ENCODE measurements at places on chromosomes 11 and 22.

DNA sequence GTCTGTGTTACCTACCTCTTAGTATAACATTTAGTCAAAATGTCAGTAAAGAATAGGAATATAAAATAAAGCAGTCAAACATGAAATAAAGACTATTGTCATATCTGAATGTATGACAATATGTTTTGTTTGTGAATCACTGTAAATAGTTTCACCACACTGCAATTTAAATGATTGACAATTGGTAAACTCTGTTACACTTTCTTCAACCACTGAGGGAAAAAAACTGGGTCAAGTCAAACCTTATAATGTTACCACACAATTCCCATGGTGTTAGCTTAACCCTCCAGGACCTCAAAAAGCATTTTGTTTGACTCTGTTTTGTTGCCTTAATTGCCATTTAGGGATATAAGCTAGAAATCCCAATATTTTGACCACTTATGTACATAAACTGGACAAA lies 10.5 kb upstream of the MMP13 start:
- no peak for DNase-seq

DNA sequence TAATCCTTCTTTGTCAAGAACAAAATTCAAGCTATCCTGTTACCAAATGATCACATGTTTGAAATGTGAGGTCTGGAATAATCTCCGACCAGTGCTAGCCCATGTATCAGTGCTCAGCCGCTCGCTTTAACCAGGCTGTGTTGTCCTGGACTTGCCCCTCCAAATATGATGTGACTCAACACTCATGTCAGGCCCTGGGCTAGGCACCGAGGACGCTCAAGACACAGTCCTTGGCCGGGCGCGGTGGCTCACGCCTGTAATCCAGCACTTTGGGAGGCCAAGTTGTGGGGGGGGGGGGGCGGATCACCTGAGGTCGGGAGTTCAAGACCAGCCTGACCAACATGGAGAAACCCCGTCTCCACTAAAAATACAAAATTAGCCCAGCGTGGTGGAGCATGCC lies 54.1 kb upstream of the WNT7B start:
- no peak for DNase-seq

GRCh38 chr11:117820516-117820915 lies 4.0 kb downstream of the FXYD2 start:
- DNase-seq: no peak

- no peak for DNase-seq
These were observed 187.9 kb downstream of the ETS1 start for GRCh38 chr11:128399251-128400121.

DNA sequence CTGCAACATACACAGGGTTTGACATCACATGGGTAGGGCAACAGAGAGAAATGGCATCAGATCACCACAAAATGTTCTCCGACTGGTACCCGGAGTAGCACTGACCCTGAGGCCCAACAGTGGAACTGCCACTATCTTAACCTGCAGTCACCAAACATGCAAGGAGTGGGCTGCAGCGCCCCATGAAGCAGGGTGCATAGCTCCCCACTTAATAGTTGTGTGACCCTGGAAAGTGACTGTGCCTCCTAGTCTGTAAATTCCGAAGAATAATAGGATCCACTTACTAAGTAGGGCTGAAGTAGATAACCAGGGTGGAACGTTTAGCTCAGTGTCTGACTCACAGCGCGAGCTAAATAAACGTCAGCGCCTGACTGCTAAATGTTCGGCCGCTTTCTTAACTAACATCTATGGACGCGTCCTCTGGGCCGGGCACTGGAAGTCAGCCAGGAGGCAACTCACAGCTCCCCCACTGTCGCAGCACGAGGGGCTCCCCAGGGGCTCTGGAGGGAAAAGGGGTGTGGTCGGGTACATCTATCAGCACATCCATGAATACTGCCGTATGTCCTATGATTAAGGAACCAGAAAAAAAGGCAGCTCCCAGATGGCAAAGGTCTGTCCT lies 777 bp downstream of the LTO1 start:
- DNase-seq: no peak

GRCh38 chr11:108432783-108433182 lies 34.5 kb downstream of the C11orf65 start:
- no peak for DNase-seq

DNA sequence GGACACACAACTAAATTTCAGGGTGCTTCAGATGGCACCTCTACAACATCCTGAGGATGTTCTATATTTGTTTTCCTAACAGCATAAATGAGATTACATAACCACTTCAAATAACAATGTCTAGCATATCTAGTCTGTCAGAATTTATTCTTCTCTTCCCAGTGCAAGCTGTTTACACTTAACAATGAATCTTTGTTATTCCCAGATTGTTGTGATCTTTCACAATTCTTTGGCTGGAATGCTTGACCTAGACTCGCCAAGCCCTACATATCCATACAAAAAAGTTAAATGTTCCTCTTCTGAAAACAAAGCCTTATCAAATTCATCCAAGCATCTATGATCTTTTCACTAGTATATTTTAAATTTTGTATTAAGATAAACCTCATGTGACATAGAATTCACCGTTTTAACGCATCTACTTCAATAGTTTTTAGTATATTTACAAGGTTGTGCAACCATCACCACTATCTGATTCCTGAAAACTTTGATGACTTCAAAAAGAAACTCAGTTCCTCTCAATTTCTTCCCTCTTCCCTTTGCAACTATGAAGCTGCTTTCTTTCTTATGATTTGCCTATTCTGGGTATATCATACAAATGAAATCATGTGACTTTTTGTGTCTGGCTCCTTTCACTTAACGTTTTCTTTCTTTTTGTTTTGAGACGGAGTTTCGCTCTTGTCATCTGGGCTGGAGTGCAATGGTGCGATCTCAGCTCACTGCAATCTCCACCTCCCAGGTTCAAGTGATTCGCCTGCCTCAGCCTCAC lies 61.7 kb upstream of the CHRNA10 start:
- no peak for DNase-seq

DNA sequence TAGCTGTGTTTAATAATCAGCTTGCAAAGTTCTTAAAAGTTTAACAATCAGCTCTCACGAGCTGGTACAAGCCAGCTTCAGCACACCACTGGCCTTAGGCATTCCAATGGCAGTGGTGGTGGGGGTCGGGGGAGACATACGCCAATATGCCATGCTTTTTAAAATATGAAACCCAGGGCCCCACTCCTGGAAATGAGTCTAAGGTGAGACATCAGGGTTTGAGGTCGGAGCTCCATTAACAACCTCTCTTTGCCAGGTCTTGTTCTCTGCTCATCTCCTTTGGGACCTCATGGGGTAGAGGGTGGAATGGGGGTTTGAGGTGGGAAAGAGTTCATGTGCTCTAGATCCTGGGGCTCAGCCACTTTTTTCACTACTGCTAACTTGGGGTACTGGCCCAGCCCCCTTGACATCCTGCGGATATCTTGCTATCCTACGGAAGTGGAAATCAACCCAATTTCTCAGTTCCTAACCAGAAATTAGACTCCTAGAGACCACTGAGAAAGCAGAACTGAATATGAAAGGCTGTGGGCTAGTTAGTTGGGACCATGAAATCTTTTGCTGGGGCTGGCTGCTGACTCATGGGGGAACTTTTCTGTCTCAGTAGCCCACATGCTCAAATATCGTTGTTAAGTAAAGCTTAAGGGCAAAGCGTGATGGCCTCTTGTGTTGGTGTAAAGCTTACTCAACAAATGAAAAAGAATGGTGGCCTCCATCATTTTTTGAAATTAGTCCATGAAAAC lies 90.1 kb downstream of the PDHX start:
- no peak for DNase-seq

DNA sequence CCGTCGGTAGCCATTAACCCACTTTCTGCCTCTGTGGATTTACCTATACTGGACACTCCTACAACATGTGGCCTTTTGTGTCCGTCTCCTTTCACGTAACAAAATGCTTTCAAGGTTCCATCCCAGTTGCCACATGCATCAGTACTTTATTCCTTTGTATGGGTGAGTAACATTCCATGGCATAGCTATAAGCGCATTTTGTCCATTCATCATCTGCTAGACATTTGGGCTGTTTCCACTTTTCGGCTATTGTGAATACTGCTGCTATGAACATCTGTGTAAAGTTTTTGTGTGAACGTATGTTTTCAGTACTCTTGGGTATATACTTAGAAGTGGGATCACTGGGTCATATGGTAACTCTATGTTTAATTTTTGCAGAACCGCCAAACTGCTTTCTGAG lies 257.2 kb downstream of the ST3GAL4 start:
- no peak for DNase-seq

- DNase-seq: no peak
These were observed 15.1 kb downstream of the LIMK2 start for GRCh38 chr22:31227186-31227585.

- no peak for DNase-seq
These were observed 1.6 kb downstream of the SUN2 start for GRCh38 chr22:38753948-38754750.

- no peak for DNase-seq
These were observed 35.9 kb downstream of the CTSC start for GRCh38 chr11:88301488-88302140.

- DNase-seq: no peak
These were observed 4.5 kb upstream of the TBX10 start for GRCh38 chr11:67644042-67644441.

DNA sequence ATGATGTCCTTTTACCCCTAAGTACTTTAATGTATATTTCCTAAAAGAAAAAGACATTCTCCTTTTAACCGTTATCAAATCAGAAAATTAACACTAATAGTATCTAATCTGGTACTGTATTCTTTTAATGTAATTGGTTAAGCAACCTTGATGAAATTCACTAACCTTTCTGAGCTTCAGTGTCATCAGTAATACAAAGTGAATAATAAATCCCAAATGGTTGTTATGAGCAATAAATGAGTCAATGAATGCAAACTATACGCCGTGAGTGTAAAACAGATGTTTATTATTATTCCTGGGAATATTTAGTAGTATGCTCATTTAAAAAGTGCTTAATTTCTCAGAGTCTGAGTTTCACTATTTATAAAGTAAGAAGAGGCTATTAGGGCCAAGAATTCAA lies 21.5 kb downstream of the UEVLD start:
- no peak for DNase-seq

- DNase-seq: no peak
These were observed 65.4 kb downstream of the TIMP3 start for GRCh38 chr22:32866953-32867352.

GRCh38 chr11:104095791-104096190 lies 59.4 kb downstream of the DDI1 start:
- DNase-seq: no peak

GRCh38 chr22:46604306-46604690 lies 15.9 kb upstream of the GRAMD4 start:
- no peak for DNase-seq

DNA sequence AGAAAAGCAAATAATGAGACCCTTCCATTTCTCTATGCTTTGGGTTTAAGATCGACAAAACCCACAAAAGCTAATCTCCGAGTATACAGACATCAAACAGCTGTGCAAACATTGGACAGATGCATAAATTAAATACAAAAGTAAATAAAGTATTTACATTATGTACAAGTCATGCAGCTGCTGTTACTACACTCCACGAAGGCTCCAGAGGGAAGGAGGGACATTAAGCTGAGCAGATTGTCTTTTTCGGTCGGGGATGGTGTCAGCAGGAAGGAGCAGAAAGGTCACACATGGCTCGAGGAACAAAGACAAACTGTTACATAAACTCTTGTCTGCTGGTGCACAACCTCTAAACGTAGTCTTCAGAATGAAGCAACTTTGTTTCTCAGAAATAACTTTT lies 88.8 kb upstream of the BARX2 start:
- no peak for DNase-seq

GRCh38 chr11:8095371-8095770 lies 14.4 kb downstream of the TUB start:
- no peak for DNase-seq

GRCh38 chr11:17703951-17704350 lies 15.4 kb upstream of the MYOD1 start:
- no peak for DNase-seq

DNA sequence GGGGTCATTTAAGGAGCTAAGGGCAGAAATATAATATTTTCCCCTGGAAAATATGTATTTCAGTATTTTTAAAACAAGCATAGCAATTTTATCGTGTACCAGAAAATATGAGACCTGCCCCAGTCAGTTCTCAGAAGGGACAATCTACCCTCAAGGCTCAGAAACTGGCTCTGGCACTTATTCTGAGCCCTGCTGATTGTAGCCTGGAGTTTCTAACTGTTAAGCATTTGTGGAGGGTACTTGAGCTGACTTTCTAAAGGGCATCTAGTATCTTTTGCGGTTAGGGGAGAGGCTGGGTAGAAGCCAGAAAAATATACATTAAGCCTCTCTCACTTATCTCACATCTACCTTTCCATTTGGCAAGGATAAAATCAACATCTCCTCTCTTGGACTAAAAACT lies 71.3 kb upstream of the FSHB start:
- no peak for DNase-seq

DNA sequence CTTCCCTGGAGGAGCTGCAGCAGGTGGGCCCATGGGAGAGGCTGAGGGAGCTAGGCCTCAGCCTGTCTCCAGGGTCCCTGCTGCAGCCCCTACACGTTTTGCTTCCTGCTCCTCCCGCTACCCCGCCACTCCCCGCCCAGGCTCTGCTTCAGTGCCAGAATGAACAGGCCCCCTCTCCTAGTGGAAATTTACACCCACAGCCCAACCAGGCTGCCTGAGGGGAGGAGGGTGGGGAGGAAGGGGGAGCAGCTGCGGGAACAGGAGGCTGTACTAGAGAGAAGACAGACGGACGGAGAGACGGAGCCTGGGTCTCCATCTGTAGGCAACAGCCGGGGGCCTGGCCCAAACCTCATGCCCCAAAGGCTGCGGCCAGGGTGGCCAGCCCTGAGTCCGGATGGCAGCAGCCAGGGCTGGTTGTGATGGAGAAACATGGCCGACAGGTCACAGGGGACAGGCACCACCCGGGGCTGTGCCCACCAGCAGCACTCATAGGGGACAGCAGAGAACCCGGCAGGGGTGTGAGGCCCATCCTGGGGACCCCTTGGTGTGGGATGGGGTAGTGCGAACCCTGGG lies 20.6 kb downstream of the FLRT1 start:
- DNase-seq: no peak

DNA sequence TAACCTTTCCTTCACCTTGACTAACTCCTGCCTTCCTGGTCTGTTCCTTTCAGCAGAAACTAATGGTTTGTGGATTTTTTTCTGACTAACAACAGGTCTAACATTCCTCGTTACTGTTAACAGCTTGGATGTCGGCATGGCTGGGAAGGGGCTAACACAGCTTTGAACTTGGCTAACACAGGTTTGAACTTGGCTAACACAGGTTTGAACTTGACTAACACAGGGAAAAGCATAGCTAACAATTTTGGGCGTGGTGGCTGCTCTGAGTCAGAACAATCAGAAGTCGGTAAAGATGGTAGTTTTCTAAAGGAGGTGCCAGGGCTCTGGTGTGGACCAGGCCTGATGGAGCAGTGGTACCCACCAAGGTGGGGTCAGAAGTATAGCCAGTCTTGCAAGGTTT lies 16.1 kb downstream of the MIAT start:
- DNase-seq: no peak

DNA sequence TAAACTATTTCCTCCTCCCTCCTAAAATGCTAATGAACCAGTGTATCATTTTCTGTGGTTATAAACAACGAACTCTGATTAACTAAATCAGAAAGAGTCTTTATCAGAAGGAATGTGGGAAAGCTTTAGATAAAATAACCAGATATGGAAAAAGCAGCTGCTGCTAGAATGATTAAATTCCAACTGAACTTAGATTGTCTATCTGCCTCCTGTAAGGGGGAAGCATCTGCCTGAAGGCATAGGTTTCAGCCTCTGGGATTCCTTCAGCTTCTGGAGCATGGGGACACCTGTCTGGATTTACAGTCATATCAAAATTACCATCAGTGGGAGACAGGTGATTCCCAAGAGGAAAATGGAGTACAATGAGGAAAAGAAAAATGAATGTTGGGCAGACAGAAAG lies 1095.5 kb upstream of the CCDC90B start:
- DNase-seq: no peak

- no peak for DNase-seq
These were observed 25.7 kb upstream of the GAL start for GRCh38 chr11:68658661-68659060.

All from spinal cord (tissue), 10 donors.